ENCODE measurements at places on chromosomes 16 and 17.

DNA sequence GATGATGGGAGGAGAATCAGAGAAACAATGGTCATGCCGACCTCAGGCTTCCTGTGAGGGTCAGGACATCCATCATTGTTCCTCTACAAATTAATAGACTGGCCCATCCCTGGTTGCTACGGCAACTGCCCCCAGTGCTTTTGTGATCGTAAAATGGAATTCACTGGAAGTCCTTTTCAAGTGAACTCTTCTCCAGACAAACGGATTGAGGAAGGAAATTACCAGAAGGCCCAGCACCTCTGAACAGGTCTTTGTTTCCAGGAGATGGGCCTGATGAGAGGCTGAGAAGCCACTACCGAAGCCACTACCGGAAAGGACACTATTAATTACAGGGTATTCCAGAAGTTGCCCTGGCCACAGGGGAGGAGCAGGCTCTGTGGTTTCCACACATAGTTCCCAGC is 126.0 kb downstream of the MGAT5B start:
- DNase-seq: no peak

DNA sequence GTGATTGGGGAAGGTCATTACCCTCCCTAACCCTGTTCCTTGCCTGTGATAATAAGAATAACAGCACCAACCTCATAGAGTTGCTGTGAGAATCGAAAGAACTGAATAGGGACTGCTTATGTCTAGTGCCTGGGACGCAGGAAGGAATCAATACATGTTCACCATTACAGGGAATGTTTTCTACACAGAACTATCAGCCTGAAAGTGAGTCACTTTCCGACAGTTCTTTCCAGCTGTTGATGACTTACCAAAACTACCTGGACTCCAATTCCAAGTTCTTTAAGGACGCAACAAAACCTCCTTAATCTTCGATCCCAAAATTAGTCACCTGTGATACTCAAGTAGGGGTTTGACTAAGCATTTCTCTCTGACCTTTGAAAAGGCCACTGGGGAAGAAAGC is 29.4 kb downstream of the ZNF423 start:
- no peak for DNase-seq

DNA sequence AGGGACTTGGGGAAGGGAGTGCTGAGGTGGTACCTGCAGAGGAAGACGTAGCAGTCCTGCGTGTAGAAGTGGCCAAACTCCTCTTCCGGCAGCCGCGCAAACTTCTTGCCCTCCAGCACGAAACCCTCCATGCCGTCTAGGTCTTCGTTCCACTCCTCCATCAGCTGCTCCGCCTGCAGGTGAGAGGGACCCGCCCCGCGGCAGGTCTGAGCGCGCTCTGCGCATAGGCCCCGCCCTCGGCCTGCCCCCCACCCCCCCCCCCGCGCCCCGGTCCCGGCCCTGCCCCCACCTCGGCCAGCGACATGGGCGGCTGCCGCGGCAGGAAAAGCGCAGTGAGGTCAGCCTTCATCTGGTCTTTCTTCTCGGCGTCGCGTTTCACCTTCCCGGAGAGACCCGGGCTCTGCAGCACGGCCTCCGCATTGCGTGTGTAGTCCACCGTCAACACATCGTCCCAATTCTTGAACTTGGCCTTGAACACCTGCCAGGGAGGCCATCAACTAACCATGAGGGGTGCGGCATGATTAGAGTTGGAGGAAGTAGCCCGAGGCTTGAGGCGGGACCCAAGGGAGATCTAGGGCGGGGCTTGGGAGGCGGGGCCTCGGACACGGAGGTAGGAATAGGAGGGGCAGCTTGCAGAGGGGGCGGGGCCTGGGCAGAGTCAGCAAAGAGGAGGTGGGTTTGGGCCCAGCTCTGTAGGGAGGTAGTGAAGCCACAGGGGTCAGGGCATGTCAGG is 11.5 kb downstream of the FLII start:
- DNase-seq: peak; percentile 67

DNA sequence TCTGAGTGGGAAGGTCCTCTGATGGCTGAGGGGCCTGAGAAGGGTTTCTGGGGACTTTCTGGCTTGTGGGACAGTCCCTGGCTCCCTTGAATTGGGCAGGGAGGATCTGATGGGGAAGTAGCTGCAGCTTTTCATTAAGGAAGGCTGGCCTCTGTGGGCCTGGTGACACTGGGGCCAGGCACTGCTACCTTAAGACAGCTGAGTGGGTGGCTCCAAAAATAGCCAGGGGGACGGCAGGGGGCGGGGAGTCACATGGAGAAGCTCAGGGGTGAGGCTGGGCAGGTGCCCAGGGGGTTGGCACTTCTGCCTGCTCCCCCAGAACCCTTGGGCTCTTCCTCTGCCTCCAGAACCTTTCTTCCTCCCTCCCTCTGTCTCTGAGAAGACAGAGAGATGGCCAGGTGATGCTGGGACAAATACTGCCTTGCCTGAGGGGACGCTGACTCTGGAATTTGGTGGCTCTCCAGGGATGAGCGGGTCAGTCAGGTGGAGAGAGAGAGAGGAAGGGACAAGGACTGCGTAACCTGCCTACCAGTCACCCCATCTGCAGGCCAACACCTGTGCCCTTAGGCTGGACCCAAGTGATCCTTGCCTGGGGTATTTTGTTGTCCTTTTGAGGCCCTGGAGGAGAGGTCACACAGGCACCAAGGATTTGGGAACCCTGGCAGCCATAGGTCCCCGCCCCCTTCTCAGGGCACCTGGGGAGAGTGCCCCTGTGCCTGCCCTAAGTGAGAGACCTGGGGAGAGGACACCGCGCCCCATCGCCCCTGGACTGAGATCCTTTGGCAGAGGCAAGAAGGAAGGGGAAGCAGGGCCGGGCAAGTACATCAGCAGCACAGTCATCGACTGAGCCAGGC is 1.7 kb upstream of the SGCA start:
- DNase-seq: peak; percentile 68

DNA sequence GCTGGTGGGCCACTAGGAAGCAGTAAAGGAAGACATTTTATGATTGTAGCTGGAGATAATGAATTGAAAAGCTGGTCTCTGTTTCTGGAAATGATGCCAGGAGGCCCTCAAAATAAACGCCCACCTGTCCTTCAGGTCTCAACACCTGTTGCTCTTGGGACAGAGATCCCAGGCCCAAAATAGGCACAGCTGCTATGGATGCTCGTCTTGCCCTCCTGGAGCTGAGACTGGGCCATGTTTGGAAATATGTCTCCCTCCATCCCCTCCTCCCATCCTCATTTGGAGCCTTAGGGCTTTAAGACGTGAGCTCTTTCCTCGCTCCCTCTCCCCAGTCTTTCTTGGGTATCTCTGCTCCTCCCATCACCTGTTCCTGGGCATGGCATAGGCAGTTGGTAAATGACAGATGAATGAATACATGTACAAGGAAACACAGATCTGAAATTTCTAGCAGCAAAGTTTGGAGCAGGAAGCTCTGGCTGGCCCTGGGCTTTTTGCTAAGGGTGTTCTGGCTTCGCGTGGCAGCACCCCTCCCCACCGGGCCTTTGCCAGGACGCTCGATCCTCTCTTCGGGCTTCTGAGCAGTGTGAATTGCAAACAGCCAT is 33.3 kb downstream of the MYH3 start:
- no peak for DNase-seq

DNA sequence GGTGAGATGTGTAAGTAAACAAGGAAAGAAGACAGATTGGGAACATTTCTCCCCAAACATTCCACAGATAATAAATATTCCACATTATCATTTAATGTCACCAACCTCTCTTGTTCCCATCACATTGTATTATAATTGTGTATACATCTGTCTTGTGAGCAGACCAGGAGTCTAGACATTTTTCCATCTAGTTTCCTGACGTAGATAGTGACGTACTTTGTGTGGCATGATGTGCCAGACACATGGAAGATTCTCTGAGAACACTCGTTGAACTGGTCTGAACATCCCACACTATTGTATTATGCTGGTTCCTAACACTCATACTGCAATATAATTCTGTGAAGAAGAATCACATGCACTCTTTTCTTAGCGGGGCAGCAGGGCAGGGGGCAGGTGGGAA is 34.0 kb downstream of the WSB1 start:
- no peak for DNase-seq

GRCh38 chr17:8894673-8895578 is 27.5 kb upstream of the PIK3R6 start:
- peak; percentile 81 for DNase-seq
